Caki2 (cell line): ENCODE measurements at places on chromosomes 11 and 22. TPM values are rescaled to one million over a fixed set of nuclear protein-coding genes. Genes with fewer than 3 reads are reported as not detected.

DNA sequence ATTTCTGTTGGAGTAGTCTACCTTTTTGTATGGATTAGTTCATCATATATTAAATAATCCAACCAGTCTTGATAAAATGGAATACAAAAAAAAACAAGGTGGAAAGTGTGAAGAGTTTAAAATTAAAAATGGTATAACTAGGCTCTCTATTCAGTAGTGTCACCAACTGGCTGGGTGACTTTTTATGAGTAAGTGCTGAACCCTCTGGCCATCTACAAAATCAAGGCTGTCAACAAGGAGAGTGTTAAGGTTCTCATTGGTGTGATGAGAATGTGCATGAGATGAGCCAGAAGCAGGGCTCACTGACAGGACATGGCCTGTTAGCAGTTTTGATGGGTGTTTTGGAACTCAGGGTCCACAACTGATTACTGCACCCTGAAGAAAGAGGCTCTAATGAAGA is 343.2 kb downstream of the AASDHPPT start:
- DNase-seq = no peak

GRCh38 chr11:21572210-21572609 is 620.7 kb upstream of the ANO5 start:
- no peak for DNase-seq

The C1QTNF4 gene
- not detected in 2 replicates for total RNA-seq

- no peak for DNase-seq
These were observed 55.8 kb downstream of the C11orf58 start for GRCh38 chr11:16794047-16794818.
